ENCODE measurements at places on chromosomes 2 and 18.

DNA sequence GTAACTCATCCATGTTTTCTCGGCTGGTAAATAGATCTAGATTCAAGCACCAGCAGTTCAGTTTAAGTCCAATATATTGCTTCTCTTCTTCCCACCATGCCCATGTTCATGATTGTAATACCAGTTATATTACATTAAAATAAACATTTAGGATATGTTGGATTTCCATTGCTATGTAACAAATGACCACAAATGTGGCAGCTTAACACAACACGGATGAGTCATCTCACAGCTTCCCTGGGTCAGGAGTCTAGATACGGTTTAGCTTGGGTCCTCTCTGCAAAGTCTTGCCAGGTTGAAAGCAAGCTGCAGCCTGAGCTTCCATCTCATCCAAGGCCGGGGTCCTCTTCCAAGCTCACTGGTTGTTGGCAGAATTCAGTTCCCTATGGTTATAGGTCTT is 39.4 kb upstream of the SMAD2 start:
- DNase-seq = peak; percentile 5

GRCh38 chr2:190277234-190278112 is 42.2 kb downstream of the HIBCH start:
- DNase-seq = no peak

GRCh38 chr2:7721413-7721995 is 804.3 kb downstream of the RNF144A start:
- DNase-seq = no peak

DNA sequence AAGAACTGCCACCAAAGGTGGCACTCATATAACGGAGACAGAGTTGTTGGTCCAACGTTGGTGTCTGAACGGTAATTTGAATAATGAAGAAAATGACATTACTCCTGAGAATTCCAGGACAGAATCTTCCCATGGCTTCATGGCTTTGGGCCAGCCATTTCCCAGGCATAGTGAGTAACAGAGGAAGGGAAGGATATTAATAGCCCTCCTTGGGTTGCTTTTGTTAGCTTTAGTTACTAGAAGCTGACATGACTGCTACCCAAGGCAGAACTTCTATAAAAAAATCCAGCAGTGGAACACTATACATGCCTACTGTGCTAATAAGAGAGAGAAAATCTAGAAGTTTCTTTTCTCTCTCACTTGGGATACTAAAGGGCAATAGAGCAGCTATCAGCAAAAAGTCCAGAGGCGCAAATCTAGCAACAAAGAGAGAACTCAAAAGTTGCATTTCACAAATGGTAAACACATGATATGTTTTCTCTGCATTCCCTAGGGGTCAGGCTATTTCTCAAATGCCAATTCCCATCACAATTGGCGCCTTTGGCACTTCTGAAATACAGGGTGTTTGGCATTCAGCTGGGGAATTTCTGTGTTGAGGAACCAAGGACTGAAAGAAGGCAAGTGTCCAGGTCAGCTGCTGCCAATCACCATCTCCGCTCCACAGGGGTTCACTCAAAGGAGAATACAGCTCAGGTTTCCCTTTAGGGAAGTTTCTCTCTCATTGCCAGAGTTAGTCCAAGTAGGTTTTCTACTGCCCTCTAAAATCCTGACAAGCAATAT is 160.8 kb upstream of the KYNU start:
- DNase-seq = no peak

GRCh38 chr18:31039426-31039825 is 3.1 kb downstream of the DSC3 start:
- DNase-seq = no peak

DNA sequence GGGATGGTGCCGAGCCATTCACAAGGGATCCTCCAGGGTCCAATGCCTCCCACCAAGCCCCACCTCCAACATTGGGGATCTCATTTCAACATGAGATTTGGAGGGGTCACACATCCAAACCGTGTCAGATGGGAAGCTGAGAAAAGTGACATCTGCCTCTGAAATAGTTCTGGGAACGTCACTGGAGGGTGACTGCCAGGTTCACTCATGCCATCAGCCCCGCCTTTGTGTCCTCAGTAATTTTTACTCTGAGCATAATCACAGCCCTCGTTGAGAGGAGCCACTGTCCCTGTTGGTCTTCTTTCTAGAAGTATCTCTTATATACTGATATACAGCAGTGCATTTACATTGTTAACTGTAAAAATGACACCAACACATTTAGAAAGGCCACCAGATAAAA is 67.4 kb downstream of the KLHL29 start:
- DNase-seq = no peak

DNA sequence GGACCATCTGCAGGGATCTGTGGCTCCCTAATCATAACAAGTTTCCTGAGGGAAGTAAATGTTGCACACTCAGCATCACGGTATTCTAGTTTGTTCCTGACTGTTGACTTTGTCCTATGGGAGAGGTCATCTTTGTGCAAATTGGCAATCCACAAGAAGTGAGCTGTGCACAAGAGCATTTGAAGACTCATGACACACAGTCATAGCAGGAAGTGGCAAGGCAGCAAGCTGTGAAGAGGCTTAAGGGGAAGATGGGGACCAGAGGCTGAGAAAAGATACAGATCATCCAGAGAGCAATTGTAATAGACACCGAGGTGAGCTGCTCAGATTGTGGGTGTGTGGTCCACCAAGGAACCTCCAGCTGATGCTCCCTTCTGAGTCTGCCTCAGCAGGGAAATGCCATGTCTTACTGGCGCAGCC is 2.7 kb downstream of the TNP1 start:
- peak; percentile 51 for DNase-seq

DNA sequence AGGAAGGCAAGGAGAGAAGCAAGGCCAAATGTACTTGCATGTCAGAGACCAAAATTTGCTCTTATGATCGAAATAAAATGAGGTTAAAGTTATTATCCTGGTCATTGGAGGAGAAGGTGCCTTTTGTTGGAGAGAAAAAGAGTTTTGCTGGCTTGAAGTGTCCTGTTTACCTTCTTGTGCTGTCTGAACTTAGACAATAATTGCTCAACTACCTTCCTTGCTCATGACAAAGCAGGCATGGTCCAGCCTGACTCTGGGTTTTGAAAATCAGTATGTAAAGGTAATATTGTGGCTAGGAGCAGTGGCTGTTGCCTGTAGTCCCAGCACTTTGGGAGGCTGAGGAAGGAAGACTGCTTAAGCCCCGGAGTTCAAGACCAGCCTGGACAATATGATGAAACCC is 89.1 kb downstream of the MEIS1 start:
- DNase-seq = no peak

Measured in RCC 7860 (cell line).